ENCODE measurements at places on chromosomes 5 and 9.

DNA sequence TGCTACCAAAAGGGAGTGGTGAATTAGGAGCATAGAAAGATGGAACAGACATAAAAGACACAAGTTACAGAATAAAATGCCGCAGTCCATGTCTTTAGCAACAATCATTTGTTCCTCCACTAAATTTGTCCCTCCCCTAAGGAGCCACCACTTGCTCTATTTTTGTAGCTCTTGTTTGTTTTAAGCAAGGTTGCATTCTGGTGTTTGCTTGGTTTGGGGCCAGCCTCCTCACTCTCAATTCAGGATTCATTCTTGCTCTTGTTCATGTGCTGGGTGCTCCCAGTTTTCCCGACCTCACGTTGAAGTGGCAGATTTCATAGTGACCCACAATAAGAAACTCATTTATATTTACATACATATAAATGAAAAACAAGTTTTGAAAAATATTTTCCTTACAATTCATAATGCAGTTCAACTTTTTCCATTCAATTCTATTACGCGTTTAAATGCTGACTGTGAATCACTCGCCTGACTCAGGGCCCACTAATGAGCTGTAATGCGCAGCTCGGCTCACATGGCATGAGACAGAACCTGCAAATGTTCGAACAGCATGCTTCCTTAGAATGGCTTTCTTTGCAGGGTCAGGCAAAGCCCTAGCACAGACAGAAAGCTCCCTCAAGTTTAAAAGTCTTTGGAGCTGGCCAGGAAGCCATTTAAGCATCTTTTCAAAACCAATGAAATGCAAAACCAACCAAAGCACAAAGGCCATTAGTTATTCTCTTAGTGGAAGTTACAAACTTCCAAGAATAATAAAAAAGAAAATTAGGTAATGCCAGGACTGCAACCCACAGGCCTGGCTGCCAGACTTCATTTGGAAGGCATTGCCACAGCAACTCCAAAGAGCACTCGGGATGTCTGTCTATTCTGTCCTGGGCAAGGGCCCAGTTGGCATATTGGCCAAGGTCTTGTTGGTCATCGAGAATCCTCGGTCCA lies 41.7 kb downstream of the RETREG1 start:
- no peak for DNase-seq

- DNase-seq: no peak
Measured at GRCh38 chr5:83554133-83554532, 82.6 kb downstream of the VCAN start.

GRCh38 chr5:57778501-57779091 lies 296.0 kb upstream of the ACTBL2 start:
- no peak for DNase-seq

DNA sequence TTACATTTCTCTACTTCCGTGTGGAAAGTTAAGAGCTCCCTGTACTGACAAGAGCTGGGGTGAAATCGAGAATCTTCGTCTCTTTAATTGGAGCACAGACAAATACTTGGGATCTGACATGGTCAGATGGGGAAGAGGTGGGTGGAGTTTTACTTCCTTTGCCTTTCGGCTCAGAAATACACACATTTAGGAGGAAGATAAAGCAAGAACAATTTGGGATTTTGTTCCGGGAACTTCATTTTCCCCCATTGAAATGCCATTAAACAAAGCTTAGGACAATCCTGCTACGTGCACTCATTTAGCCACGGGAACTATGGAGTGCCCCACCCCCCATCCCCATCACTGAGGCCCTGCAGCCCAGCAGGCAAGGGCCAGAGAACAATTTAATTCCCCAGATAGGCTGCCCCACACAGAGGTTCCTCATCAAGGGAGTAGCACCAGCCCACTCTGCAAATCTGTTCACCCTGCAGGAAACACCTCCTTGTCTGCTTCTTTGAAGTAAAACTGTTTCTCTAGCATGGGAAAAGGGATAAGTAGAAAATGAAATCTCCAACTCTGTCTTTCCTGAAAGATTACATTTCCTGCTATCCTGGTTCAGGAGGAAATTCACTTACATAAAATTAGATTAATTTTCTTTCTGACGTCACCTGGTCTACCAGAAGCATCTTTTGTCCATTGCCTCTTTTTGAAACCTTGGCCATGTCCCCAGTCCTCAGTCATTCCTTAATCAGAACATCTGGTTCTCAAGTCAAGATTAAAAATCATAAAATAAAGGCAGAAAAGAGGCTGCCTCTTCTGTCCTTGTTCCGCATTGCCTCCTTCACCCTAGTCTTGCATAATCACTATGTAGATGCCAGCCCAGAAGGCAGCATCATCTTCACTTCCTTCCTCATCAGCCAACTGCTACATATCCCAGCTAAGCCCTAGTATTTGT lies 206.4 kb downstream of the ENC1 start:
- no peak for DNase-seq

DNA sequence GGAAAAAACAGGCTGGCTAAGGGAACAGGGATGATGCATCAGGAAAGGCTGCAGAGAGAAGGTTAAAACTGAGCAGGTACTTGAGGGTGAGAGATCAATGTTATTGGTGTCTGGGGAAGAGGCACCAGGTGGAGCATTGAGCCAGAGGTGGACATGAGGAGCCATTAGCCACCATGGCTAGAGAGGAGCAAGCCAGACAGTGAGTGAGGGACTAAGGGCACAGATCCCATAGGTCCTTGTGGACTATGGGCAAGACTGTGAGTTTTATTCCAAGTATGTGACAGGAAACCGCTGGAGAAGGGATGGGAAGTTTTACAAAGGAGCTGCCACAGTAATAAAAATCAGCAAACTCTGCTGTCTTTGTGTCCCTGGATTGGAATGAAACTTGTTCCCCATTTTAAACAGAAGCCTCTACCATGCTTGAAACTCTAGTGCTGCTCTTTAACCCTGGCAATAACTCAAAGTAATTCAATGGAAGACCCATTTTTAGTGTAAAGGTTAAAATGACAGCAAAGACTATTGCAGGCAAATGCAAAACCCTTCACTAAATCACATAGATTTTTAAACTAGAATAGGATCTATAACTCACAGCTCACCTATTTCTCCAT lies 349.8 kb downstream of the ENC1 start:
- DNase-seq: no peak

GRCh38 chr9:87425202-87425601 lies 72.5 kb upstream of the DAPK1 start:
- DNase-seq: no peak

DNA sequence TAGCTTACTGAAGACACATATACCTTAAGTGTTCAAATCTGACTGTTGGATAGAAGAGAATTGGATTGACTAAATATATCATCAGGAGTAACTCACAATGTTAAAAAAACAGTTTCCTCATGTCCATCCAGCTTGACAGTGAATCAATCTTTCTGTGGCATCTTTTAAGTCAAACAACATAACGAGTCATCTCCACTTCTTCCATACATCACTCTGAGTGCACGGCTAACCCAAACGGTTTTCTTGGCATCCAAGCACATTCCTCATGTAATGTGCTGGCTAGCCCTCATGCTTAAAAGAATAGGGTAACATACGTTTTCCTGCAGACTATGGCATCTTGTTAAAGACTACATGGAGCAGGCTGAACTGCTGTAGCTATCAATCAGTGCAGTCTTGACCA lies 291.5 kb upstream of the TRPC7 start:
- no peak for DNase-seq

- no peak for DNase-seq
Measured at GRCh38 chr5:167713896-167714295, 577.5 kb upstream of the WWC1 start.

GRCh38 chr9:33227741-33228140 lies 12.2 kb upstream of the SPINK4 start:
- no peak for DNase-seq

- DNase-seq: no peak
Measured at GRCh38 chr5:110651507-110651906, 75.0 kb downstream of the TMEM232 start.

DNA sequence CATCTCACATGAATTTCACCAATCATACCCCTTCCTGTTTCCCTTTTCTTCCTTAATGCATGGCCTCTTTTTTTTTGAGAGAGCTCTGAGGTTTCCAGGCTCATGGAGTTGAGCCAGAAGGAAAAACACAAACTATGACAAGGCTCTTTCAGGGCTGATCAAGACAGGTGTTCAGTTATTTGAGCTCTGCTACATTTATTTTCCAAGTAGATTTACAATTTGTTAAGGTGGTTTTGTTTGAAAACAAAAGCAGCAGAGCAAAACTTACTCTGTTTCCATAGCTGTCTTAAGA lies 62.4 kb upstream of the IL7R start:
- DNase-seq: no peak

DNA sequence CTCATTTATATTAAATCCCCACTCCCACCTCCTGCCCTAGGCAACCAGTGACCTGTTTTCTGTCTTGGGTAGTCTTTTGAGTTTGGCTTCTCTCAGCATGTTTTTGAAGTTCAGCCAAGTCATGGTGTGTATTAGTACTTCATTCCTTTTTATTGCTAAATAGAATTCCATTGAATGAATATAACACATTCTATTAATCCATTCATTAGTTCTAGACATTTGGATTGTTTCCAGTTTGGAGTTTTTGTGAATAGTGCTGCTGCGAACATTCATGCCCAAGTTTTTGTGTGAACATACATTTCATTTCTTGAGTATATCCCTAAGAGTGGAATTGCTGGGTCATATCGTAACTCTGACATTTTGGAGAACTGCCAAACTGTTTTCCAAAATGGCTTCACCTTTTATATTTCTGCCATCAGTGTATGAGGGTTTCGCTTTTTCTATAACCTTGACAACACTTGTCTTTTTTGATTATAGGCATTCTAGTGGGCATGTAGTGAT lies 2.7 kb downstream of the ZNF346 start:
- DNase-seq: no peak

- DNase-seq: peak; percentile 27
Measured at GRCh38 chr5:108521841-108522506, 140.1 kb upstream of the FBXL17 start.

DNA sequence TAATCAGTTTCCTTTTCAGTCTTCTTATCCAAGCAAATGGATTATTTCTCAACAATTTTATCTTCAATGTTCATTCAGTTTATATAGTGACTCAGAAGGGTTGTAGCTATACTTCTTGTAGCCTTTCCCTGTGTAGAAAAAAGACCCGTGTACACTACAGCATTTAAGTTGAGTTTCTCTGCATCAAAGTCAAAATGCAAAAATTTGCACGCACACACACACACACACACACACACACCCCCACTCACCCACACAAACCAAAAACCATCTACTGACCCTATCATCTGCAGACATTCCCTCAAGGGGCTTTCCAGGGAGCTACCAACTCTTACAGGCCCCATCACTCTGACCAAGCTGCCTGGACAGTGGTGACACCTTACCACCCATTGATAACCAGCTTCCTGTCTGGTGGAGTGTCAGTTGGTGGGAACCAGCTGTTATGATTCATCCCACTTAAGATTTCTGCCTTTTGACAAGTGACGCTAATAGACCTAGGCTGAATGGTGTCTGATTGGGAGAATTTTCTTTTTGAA lies 12.2 kb upstream of the ELL2 start:
- no peak for DNase-seq

DNA sequence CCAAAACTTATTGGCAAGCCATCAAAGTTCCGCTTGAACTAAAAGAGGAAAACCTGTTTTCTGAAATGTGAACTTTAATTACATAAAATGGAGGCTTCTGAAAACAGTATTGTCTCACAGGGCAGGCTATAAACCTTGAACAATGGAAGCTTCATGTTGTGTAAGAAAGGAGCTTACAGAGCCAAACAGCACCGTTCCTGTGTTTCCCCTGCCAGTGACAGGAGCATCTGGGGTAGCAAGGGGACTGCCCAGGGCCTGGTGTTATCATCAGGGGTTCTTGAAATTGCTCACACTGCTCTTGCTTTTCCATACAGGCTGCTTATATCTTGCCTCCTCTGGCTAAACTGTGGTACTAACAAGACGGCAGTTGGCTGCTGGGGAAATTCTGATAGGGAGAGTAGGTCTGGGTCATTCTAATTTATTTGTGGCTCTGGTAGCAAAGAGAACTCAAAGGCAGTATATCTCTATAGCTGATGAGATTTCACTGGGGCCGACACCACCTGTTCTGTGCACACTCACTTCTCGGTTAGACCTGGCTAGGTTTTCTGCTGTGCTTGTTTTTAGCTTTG lies 40.4 kb downstream of the BASP1 start:
- DNase-seq: no peak

GRCh38 chr9:91659529-91660495 lies 236.2 kb upstream of the NFIL3 start:
- DNase-seq: no peak

GRCh38 chr5:35383041-35383440 lies 152.8 kb upstream of the PRLR start:
- no peak for DNase-seq

DNA sequence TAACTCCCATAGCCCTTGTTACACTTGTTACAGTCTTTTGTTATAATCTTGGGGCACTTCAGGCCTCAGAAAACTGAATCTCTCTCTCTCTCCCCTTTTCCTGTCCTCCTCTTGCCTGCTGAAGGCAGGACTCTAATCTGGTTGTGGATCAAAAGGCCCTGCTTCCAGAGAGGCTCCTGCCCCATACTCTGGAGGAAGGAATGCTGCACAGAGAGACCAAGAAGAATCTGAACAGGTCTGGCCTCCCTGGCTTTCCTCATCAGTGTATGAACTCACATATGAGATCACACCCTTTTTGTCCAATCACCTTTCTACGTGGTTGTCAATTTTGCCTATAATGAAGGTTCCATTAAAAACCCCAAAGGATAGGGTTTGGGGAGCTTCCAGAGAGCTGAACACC lies 26.2 kb upstream of the LVRN start:
- DNase-seq: no peak

DNA sequence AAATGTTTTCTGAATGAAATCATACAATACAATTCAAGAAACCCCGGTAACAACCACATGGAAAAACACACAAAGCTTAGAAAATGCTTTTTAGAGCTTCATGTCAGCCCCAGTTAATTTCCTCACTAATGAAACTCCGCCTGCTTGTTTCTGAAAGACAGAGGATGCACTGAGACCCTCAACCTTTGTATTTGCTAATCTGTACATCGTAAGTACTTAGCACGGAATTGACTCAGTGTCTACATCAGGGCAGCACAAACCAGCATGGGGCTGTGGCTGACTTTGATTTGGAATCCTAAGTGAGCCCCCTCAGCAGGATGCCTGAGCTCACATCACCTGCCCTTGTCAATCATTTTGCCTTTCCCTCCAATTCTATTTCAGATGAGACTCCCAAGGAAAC lies 499.1 kb upstream of the MPDZ start:
- no peak for DNase-seq

- peak; percentile 84 for DNase-seq
Measured at GRCh38 chr5:63959177-63959982, 2.9 kb downstream of the HTR1A start.

- DNase-seq: no peak
Measured at GRCh38 chr9:71783120-71783523, 14.8 kb upstream of the CEMIP2 start.

All from testis (tissue), 5 donors.